ENCODE measurements at places on chromosomes 6 and 20. TPM values are rescaled to one million over a fixed set of nuclear protein-coding genes. Genes with fewer than 3 reads are reported as not detected.

Gene KIAA0408
- total RNA-seq: 1.4 TPM

- DNase-seq: no peak
Measured at GRCh38 chr6:164401871-164402270, 907.5 kb downstream of the C6orf118 start.

- no peak for DNase-seq
Measured at GRCh38 chr6:55734256-55734655, 141.1 kb downstream of the BMP5 start.

- DNase-seq: no peak
Measured at GRCh38 chr6:165956874-165957273, 210.8 kb downstream of the TBXT start.

Measured in suprapubic skin (tissue), 4 donors.